ENCODE measurements at places on chromosomes 5 and 9. TPM values are rescaled to one million over a fixed set of nuclear protein-coding genes. Genes with fewer than 3 reads are reported as not detected.
A peak's percentile ranks its signal among the peaks of the same experiment; 100 is the strongest.

DNA sequence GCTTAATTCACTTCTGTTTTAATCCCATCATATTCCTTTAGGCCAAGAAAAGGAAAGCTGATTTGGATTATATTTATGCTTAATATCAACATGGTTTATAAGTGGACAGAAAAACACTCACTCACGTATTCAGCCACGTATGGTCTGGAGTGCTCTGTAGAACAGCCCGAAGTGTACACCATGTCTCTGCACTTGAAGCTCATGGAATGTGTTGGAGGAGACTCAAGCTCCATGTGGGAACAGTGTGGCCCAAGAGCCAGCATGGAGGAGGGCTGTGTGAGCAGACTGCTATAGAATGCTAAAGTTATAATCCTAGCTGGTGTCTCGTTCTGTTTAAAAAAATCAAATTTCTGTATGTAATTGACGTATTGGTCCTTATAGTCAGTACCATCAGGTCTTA lies 32.9 kb downstream of the OTULINL start:
- no peak for DNase-seq

GRCh38 chr5:24909210-24909609 lies 264.4 kb upstream of the CDH10 start:
- DNase-seq, result no peak

GRCh38 chr9:86352440-86353077 lies 1.7 kb downstream of the TUT7 start:
- DNase-seq, result peak; percentile 47

DNA sequence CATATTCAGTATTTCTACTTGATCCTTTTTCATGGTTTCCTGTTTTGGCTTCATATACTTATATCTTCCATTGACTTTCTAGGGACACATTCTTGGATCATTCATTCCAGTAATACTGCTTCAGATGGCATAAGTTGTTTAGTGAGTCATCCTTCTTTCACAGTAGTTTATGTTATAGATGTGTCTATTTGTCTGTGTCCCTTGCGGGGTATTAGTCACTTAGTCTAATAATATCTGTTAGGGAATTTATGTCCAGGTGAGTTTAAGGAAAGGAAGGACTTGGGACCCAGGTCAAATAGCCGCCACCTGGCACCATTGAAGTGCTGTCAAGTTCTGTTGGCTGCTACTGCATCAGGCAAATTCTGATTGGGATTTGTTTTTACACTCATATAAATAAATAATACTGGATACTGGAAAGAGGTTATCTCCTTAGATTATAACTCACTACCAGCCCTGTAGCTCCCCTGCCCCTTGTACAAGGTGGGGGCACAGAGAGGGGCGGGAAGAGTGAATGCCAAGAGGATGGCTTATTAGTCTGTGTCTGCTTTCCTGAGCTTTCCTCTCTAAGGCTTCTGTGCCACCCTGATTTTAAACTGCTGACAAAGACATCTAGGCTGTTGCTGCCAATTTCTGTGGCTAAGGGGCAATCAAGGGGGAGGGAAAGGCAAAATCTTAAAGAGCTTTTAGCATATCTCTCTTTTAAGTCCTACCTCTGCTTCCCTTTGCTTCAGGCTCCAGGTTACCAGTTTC lies 64.9 kb downstream of the CDC42SE2 start:
- peak; percentile 57 for DNase-seq

DNA sequence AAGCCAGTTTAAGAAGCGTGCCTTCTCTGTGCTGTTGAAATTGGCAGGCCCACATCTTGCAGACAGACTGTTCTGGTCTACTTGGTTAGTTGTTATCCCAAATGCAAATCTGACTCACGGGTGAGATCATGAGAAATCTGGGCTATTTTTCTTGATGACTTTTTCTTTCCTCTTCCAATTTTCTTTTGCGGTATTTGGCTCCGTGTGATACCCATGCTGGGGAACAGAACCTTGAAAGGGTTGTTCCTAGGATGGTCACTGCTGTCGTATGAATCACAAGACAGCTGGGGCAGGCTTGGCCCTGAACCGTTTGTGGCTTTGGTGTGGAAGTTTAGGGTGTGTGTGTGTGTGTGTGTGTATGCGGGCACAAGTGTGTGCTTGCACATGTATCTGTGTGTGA lies 24.6 kb downstream of the PDZD2 start:
- DNase-seq, result no peak

DNA sequence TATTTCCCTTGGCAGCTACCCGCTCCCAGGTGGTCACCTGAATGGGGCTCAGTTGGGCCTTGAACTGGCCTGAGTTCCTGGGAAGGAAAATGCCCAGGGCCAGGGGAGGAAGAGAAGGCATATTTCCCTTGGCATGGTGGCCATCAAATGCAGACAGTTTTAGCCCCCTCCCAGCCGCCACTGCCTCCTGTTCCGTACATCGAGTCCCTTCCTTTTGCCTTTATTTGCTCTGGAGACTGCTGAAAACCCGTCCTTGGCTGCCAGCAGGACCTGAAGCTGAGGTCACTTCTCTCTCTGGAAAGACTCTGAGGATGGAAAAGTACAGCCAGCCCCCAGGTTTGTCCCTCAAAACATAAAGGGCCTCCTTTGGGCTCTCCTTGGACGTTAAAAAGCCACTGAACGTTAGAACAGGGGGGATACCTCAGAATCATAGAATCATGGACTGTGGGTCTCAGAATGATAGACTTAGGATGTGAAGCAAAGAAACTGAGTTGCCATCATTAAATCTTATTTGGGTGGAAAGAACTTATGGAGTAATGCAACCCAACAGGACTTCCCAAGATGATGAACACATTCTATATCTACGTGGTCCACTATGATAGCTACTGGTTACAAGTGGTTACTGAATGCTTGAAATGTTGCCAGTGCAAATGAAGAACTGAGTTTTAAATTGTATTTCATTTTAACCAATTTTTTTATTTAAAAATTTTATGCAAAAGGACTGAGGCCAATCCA lies 7.1 kb downstream of the SPARC start:
- DNase-seq, result peak; percentile 31

GRCh38 chr5:111068213-111068612 lies 3.3 kb upstream of the TSLP start:
- DNase-seq, result peak; percentile 19

The SCGB3A2 gene
- total RNA-seq, result not detected

The ZDHHC11 gene
- total RNA-seq, result 0.64 TPM

The SLC25A48 gene
- total RNA-seq, result not detected

The FAM153A gene
- not detected for total RNA-seq

The BNC2 gene
- total RNA-seq, result 41.6 TPM

The IRX4 gene
- not detected for total RNA-seq

The SEMA6A gene
- total RNA-seq, result 2.2 TPM
